ENCODE measurements at places on chromosomes 4 and X.
A peak's percentile ranks its signal among the peaks of the same experiment; 100 is the strongest.

DNA sequence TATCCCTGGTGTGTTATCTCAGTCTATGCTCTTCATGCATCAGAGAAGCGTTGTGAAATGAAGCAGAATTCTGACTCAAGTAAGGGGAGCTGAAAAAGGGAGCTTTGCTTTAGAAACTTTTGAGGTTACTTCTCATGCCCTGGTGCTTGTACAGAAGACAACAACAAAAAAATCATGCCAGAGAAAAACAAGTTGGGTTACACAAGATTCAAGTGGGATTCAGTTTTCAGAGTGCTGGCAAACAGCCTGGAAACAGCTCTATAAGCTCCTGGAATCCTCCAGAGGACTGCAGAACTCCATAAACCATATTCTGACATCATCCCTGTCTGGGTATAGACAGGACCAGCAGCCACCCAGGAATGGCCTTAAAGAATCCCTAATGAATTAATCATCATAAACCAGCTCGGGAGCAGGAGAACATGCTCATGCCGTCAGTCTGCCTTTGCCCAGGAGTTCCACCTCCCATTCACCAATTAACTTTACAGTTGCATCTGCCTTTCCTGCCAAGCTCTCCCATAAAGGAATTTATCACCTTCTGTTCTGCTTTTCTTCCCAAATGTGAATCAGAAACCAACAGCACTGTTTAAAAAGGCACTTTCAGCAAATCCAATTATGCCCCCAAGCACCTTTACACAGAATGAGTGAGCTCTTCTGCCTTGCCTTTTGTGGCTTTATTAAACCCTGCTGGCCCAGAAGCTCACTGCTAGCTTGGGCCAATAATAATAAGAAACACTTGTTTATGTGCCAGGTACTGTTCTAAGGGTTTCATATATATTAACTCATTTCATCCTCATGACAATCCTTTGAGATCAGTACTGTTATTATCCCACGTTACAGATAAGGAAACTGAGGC is 54.5 kb upstream of the FBXW7 start:
- DNase-seq = no peak

DNA sequence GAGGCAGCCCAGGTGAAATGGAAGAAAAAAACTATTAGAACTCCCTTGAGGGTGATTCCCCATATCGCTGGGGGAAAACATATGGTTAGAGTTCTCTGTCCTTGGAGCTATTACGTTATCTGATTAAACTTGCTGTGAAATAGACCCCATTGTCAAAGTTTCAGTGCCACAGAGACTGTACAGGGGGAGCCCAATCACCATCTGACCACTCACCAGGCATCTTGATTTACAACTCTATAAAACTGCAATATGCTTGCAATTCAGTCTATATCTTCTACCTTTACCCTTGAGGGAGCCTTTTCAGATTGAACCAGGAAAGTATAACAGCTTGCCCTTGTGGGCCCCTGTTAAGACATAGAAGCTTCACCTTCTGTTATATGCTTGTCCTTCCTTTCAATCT is 18.2 kb downstream of the TMEM255A start:
- no peak for DNase-seq

GRCh38 chrX:63250253-63250868 is 100.8 kb downstream of the SPIN4 start:
- DNase-seq = peak; percentile 69

GRCh38 chr4:77493120-77493752 is 112.4 kb upstream of the CXCL13 start:
- DNase-seq = no peak

DNA sequence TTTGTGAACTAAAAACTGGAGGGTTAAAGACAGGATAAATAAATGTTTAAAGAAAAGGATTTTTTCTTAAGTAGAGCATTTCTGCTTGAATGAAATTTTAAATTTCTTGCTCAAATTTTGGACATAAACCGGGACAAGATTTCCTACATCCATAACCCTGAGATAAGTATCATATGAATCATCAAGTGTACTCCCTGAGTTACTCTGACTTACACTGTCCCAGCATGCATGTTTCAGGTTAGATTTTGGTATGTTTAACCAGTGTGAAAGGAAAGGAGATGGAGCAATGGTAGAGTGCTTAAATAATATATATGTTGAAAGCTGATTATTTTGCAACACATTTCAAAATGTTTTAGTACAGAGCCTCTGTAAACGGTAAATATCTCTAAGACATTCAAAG is 175.2 kb downstream of the ADGRL3 start:
- no peak for DNase-seq

DNA sequence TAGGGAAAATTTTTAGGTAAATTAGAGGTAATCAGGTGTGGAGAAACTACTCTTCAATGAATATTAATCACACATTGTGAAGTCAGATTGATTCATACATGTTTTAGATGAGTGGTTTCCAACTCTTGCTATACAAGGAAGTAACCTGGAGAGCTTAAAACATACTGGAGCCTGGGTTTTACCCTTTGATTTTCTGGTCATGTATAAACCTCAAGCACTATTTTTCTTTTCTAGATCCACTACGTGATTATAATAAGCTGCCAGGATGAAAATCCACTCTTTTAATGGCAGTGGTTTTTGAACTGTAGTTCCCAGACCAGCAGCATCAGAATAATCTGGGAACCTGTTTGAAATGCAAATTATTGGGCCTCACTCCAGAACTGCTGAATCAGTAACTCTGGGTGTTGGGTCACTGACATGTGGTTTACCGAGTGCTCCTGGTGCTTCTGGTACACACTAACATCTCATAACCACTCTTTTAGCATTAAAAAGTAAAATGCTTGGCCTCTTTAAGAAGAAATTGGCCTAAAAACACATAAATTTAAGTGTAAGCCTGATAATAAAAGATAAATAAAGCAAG is 63.4 kb downstream of the DCAF12L1 start:
- DNase-seq = no peak

Measured in HCT116 (cell line).